ENCODE measurements at places on chromosomes 6 and 20.

DNA sequence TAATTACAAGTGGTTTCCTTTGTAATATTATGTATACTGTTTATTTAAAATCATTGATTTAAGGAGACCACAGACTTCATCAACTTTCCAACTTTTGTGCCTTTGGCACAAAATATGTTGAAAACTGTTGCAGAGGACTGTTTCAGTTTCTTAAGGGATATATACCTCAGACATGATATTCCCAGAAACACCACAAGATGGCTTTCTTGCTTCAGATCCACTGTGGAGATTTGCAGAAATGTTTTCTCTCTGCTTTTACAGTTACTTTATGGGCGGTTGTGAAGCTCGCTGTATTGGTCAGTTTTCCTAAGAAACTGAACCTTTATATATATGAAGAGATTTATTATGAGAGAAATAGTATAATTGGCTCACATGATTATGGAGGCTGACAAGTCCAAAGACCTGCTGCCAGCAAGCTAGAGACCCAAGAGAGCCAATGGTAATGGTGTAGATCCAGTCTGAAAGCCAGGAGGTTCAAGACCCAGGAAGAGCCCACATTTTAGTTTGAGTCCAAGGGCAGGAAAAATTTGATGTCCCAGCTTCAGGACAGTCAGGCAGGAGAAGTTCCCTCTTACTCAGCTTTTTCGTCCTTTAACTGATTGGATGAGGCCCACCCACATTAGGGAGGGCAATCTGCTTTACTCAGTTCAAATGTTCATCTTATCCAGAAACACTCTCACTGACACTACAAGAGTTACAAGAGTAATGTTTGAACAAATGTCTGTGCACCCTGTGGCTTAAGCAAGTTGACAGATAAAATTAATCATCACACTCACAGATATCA, 12.8 kb downstream of the ME1 start:
- DNase-seq = no peak

- no peak for DNase-seq
These were observed 13.1 kb upstream of the DCBLD1 start for GRCh38 chr6:117469356-117469755.

DNA sequence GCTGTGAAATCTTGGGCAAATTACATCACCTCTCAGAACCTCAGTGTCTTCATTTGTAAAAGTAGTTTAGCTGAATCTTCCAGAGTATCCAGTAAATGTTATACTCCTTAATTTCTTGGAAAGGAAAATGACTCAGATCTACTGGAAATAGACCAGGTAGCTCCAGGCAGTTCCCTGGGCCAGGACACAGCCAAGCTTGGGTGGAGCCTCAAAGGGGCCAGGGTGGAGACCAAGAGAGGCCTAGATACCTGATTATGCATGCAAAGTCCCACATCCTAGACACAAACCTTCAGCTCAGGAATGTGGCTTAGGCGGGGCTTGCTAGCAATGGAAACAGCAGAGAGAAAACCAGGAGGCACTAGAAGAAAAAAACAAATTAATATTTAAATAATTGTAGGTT, 272.8 kb downstream of the MAFB start:
- DNase-seq = no peak

DNA sequence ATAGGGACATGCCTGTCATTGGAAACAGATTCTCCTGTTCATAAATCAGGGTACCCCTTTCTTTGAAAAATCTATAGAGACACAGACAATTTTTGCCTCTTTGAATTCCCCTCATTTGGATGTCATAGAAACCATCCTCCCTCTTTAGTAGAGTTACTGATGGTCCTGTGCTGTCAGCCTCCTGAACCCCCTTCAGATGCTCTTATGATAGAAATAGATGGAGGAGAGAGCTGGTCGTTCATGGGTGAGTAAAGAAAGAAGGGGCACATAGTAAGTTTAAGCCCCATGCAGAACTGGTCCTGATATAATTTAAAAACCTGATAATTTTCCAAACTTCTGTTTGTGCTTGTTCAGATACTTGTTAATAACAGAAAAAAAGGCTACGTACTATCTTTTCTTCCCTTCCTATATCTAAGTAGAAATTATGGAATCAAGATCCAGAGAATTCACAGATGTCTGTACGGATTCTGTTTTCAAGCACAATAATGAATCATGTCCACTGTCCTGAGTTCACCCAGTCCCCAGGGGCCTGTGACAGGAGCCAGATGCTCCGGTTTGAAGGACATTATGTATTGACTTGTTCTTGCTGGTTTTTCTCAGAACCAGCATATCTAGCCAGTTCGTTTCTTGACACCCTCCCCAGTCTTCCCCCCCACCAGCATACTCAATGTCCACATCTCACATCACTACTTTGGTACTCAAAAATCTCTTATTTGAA, 78.1 kb downstream of the NCOA7 start:
- DNase-seq = no peak

- DNase-seq = no peak
These were observed 200.9 kb downstream of the EDN1 start for GRCh38 chr6:12490904-12491571.

GRCh38 chr6:150220634-150221551, 78.0 kb downstream of the PPP1R14C start:
- no peak for DNase-seq

DNA sequence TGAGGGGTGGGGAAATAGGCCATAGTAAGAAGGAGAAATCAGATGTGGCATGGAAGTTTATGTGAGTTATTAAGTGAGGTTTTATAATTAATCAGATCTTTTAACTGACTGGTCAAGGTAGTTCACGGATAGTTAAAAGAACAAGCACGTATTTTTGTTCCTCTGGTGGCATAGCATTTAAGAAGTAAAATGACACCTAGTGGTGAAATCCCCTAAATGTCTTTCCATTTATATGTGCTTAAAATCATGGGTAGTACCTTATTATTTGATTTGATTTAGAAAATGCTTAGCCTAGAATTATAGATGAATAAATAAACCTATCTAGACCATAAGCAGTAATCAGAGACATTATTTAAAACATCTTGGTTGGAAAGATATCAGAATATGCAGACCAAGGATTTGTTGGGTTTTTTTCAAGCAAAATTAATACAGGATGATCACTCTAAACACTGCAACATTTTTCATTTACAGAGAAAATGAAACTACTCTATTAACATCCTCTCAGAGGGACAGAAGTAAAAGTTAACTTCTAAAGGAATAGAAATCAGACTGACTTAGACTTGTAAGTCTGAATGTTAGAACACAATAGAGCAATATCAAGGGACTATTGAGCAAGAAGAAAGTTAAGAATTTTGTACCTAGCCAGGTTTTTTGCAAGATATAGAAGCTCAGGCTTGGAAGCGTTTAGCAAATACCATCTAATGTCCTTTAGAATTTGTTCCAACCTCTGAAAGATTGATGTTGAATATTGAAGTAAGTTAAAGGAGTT, 81.1 kb downstream of the STXBP5 start:
- no peak for DNase-seq

- DNase-seq = no peak
These were observed 252.3 kb downstream of the LY86 start for GRCh38 chr6:6840831-6841291.

DNA sequence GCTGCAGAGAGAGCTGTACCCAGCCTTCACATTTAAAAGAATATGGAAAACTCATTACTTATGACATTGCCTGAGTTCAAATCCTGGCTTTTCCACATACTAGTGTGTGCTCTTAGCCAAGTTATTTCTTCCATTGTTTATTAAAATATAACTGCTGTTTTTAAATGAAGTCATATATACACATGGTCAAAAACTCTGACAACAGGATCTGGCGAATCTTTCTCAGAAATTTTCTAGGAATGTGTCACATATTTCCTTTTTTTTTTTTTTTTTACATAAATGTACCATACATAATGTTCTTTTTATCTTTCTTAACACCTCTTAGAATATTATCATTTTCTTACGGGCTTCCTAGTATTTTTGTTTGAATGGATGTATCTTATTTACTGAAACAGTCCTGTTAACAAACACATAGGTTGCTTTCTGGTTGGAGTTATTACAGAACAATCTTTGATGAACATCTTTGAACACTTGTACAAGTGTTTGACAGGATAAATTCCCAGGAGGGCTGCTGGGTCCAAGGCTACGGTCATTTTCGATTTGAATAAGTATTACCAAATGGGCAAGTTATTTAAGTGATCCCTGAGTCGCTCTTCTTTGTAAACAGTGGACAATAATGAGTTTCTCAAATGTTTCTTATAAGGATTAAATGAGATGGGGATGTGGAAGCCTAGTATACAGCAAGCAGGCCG, 1.6 kb upstream of the SNX9 start:
- no peak for DNase-seq

DNA sequence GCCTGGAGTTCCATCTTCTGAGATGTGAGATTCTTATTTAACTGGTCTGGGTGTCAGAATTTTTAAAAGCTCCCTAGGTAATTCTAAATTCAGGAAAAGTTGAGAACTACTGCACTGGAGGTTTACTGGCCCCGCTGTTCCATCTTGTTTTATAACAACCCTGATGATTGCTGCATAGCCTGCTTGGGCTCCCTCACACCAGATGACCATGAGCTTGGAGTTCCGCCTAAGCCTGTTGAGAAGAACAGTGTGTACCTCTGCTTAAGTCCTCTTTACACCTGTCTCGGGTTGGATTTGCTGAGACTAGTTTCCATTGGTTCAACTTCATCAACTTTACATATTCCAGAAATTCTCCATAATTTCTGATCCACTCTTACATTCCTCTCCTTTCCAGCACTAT, 77.9 kb downstream of the FKBP5 start:
- DNase-seq = no peak

DNA sequence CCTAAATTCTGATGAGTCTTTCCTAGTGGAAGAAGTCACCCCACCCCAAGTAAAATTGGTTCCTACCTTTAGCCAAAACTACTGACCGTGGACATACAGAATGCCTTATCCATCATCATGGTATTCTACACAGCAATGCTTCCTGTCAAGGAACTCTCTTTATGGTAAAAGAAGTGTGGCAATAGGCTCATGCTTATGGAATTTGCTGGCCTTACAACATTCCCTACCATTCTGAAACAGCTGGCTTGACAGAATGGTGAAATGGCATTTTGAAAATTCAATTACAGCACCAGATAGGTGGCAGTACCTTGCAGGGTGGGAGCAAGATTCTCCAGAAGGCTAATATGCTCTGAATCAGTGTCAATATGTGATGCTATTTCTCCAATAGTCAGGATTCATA, 41.8 kb upstream of the BACH2 start:
- no peak for DNase-seq

- no peak for DNase-seq
These were observed 217.5 kb upstream of the THEMIS start for GRCh38 chr6:128118401-128118800.

- no peak for DNase-seq
These were observed 61.1 kb downstream of the CAP2 start for GRCh38 chr6:17454316-17455005.

- DNase-seq = no peak
These were observed 58.5 kb downstream of the CDK19 start for GRCh38 chr6:110756817-110757216.

DNA sequence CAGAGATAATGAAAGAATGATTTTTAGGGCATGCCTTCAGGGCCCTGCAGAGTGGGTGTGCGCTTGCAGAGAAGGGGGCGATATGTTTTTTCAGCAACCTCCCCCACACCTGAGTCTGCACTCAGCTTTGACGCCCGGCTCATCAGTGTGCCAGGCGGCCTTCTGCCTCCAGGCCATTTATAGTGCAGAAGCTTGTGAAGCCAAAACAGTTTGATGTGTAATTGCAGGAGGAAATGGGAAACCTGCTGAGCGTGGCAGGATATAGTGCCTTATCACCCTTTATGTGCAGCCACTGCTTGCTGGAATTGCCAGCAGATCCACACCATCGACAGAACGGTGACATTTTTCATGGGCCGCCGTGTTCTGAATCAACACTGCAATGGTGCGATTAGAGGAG, 178.2 kb downstream of the CDH4 start:
- no peak for DNase-seq

DNA sequence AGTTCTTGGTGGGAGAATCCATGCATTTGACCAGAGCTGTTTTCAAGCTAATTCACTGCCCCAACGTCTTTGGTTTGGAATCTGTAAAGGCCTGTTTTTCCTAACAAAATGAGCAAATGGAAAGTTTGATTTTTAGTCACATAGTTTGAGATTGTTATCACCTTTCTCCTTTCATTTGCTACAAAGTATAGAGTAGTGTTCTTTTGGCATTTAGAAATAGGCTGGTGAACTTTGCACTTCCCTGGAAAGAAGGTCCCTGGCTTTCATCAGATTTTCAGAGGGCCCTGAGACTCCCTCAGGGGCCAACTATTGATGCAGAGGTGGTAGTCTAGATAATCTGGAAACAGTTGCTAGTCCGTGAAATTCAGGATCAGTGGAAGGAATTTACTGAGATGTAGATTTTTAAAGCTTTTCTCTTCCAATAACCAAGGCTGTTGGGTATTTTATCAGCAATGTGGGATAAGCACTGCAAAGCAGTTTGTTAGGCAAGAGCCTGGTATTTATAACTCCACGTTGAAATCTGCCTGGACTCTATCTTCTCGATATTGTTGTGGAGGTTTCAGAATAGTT, 1.7 kb downstream of the ARFGEF2 start:
- DNase-seq = no peak

GRCh38 chr6:111283707-111284106, 196.4 kb downstream of the SLC16A10 start:
- no peak for DNase-seq

DNA sequence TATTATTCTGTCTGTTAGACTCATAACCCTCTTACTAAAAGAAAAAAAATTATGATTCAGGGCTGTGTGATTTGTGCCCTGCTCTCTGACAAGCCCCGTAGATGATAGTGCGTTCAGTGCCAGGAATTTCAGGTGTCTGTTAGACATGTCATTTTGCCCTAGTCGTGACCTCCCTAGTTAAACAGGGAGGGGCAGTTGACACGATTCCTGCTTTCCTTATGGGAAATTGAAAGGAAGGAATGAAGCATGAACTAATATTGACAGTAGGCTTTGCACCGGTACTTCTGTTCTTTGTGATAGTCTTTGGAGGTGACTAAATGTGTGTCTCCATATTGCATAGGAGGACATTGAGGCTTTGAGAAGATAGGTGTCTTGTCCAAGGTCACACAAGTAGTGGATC, 26.3 kb downstream of the RPRD1B start:
- no peak for DNase-seq

DNA sequence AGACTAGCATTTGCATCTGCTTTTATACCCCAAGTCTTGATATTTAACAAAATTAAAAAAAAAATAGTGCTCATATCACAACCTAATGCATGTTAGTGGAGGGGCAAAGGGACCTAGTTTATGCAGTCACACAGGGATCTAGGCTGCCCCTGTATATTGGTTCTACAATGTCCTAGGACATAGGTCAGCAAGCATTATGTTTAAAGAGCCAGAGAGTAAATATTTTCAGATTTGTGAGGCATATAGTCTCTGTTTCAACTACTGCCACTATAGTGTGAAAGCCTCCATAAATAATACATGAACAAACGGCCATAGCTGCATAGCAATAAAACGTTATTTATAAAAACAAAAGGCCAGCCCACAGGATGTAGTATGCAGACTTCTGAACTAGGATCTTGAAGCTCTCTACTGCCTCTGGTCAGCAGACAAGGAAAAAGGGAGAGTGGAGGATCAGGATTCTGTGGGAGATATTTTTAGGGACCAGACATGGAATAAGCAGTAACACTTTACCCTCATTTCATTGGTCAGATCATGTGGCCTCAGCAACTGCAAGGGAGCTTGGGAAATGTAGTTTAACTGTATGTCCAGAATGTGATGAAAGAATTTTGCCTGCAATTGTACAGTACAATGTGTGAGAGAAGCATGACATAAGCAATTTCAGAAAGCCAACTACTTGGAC, 414.2 kb upstream of the SPTLC3 start:
- DNase-seq = no peak
